ENCODE measurements at places on chromosomes 2 and 18.
A peak's percentile ranks its signal among the peaks of the same experiment; 100 is the strongest.

DNA sequence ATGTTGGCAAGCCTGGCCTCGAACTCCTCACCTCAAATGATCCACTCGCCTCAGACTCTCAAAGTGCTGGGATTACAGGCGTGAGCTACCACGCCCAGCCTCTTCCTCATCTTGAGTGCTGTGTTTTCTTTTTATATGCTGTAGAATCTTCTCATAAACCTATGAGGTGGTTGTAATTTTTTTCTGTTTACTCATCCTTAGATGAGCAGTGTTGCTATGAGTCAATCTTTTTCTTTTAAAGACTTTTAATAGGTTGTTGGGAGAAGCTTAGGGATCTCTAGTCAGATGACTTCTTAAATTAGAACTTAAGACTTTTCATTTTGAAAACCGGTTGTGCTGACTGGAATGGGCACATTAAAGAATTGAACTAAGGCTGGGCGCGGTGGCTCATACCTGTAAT is 8.7 kb upstream of the AAK1 start:
- DNase-seq = no peak

DNA sequence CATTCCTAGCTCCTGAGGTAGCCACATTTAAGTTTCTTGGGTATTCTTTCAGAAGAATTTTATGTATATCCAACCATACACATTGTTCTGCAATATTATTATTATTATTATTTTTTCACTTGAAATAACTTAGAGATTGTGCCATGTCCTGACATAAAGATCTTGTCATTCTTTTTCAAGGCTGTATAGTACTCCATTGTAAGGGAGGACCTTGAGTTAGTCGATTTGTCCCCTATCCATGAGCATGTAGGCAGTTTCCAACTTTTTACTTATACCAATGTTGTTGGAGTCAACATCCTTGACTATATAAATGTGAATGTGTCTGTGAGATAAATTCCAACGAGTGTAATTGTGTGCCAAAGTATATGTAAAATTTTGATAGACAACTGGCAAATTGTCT is 891 bp upstream of the EGR4 start:
- no peak for DNase-seq

- no peak for DNase-seq
These were observed 63.9 kb downstream of the LRRFIP1 start for GRCh38 chr2:237691029-237691907.

- DNase-seq = no peak
These were observed 8.6 kb downstream of the ALLC start for GRCh38 chr2:3666613-3666975.

- DNase-seq = no peak
These were observed 191.3 kb downstream of the MYO1B start for GRCh38 chr2:191436368-191437055.

- DNase-seq = no peak
These were observed 24.2 kb downstream of the PLCL1 start for GRCh38 chr2:197828464-197829135.

GRCh38 chr2:44817256-44817655 is 124.2 kb upstream of the SIX3 start:
- no peak for DNase-seq

DNA sequence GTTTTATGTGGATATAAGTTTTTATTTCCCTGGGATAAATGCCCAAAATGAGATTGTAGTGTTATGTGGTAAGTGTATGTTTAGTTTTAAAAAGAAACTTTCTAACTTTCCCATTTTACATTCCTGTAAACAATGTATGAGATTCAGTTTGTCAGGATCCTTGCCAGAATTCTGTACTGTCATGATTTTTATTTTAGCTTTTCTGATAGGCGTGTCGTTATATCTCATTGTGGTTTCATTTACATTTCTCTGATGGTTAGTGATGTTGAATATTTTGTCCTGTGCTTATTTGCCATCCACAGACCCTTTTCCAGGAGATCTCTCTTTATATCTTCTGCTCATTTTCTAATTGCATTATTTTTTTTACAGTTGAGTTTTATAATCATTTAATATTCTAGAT is 245.6 kb upstream of the CDH2 start:
- DNase-seq = no peak

GRCh38 chr2:20449501-20450200 is 2.8 kb downstream of the RHOB start:
- DNase-seq = no peak

- DNase-seq = no peak
These were observed 339.1 kb upstream of the GALNT5 start for GRCh38 chr2:156918410-156918809.

- DNase-seq = no peak
These were observed 291.8 kb downstream of the ICOS start for GRCh38 chr2:204228169-204228886.

- no peak for DNase-seq
These were observed 485.2 kb downstream of the PTPRM start for GRCh38 chr18:8052237-8052701.

- no peak for DNase-seq
These were observed 235.1 kb downstream of the GRB14 start for GRCh38 chr2:164386231-164386630.

GRCh38 chr2:1992280-1992679 is 248.0 kb upstream of the PXDN start:
- DNase-seq = no peak

- no peak for DNase-seq
These were observed 309.8 kb downstream of the C1D start for GRCh38 chr2:67752969-67753368.

DNA sequence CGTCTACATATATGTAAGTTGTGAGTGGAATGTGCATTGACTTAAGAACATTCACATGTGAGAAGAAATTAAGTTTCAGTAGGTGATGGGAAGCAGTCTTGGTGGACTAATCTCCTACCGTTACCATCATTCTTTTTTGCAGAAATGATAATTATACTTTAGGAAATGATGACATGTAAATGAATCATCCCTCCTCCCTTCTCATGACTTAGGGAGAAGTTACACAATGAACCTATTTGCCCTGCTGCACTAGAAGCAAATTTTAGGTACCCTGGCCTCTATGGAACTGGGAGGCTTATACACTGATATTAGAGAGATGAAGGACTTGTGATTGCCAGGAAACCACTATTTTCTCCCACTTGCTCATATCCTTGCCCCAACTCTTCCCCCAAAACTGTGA is 214.2 kb downstream of the CALCRL start:
- DNase-seq = no peak

- no peak for DNase-seq
These were observed 26.8 kb upstream of the ASXL2 start for GRCh38 chr2:25905126-25905525.

DNA sequence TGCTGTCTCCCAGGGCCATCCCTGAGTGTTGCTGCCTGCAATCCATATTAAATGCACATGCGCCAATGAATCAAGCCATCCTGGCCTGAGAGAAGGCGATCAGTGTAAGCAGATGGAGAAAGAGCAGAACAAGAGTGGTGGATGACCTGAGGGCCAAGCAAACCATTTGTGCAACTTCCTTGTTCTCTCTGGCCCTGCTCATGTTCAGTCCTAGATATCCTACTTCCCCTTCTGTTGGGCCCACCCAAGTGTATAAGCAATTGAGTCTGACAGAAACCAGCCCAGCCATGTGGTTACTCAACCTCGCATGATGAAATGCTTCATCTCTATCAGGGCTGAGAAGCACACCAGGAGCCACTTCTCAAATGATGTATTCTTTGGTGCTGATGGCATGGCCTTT is 383.1 kb upstream of the ID2 start:
- DNase-seq = no peak

GRCh38 chr2:188622601-188623260 is 331.1 kb downstream of the GULP1 start:
- DNase-seq = no peak

DNA sequence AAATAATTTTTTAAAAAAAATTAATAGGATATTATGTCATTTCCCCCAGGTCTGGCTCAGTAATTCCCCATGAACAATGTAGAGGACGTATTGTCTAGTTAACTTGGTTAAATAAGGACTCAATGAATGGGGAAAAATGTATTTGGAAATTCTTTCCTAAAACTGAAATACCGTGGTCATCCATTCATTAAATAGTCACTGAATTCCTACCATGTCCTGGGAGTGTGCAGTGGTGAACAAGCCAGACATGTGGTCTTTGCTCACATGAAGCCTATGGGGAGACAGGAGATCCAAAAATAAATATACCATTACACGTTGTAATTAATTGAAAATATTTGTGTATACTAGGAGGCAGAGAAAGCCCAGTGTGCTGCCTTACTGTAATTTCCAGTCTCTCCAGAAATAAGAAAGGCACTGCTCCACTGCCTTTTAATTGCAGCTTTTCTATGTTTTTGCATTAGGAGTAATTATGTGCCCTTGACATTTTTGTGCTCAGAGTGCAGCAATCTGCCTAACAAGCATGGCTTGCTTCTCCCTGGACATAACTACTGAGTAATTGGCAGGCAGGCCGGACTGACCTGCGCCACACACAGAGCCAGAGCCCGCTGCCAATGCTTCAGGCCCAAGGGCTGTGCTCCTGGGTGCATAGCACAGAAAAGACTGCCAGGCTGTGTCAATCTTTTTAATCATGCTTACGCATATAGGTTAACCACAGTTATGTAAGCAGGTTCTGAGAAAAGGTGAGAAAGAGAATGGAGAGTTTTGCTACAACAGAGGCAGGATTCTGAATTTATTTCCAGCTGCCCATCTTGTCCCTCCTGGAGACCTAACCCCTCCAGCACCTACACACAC is 22.2 kb upstream of the TTC39C start:
- peak; percentile 81 for DNase-seq

- DNase-seq = no peak
These were observed 25.2 kb upstream of the RGPD4 start for GRCh38 chr2:107801498-107801897.

DNA sequence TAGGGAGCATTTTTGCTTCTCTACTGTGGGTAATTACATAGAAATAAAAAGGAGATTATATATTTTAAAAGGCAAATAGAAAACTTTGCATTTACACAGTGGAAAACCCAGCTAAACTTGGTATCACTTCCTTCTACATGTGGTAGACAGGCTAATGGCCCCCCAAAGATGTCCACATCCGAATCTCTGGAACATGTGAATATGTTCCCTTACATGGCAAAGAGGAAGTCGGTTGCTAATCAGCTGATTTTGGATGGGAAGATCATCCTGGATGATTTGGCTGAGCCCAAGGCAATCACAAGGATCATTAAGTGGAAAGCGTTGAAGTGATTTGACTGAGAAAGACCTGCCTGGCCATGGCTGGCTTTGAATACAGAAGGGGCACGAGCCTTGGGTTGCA is 26.2 kb downstream of the CREG2 start:
- DNase-seq = no peak

- no peak for DNase-seq
These were observed 75.8 kb downstream of the ZEB2 start for GRCh38 chr2:144443837-144444817.
